ENCODE measurements at places on chromosomes 5 and 9.

DNA sequence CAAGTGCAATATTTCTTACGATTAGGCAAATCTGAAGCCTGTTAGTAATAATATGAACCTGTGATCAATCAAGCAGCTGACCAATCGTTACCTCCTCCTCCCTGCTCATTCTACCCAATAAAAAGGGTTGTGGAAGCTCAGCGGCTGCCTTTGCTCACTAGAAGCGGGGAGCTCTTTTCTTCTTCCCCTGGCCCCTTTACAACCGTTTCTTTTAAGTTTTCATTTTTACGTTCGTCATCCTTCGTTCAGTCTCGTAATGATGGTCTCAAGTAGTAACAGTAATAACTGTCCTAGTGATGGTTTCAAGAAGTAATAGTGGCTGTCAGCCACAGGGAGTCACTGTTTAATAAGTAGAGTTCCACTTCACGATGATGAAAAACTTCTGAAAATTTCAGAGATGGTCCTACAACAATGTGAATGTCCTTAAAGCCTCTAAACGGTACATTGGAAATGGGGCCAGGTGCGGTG lies 6.2 kb downstream of the UGT3A2 start:
- no peak for DNase-seq

- DNase-seq: no peak
These were observed 589.9 kb downstream of the DNAH5 start for GRCh38 chr5:13354611-13355010.

DNA sequence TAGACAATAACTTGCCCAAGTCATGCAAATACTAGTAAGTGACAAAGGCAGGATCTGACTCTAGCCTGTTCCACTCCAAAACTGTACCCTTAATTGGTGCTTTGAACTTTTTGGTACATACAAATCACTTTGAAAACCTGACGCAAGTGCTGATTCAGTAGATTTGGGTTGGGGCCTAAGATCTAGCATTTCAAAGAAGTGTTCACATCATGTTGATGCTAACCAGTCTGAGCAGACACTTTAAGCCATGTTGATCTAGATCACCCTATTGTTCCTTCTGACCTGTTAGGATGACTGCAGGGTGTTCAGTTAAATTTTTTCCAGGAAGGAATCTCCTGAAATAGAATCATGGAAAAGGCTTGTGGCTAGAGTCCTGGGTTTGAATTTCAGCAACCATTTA lies 57.7 kb upstream of the CPEB4 start:
- no peak for DNase-seq

DNA sequence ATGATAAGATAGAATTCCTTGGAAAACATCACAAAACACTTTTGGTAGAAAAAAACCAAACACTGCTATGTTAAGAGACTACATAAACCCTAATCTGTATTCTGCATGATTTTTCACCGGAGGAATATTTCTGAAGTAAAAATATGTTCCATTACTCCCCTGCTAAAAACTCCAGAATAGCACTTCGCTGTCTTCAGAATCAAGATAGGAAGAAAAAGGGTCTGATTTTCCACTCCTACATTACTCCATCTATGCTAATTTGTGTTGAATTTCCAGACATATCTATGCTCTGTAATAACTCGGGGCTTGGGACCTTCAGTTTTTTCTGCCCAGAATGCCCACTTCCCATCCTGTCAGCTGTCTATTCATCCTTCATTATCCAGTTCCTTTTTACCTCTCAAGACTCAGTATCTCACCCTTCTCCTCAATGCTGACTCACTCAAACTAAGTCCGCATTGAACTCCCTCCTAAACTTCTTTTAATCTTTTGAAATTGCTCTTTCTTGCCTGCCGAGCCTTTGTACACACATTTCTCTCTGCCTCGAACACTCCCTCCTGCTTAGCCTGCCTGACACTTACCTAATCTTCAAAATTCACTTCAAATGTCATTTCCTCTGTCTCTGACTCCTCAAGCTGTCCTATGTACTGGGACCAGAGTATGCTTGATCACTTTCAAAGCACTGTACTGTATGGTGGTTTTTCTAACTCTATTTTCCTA lies 171.0 kb downstream of the ARRDC3 start:
- no peak for DNase-seq

- DNase-seq: no peak
These were observed 172.7 kb upstream of the KLF9 start for GRCh38 chr9:70587201-70587600.

- no peak for DNase-seq
These were observed 21.6 kb downstream of the NEUROG1 start for GRCh38 chr5:135514116-135514515.

- no peak for DNase-seq
These were observed 77.0 kb downstream of the DCP2 start for GRCh38 chr5:113053511-113053995.

DNA sequence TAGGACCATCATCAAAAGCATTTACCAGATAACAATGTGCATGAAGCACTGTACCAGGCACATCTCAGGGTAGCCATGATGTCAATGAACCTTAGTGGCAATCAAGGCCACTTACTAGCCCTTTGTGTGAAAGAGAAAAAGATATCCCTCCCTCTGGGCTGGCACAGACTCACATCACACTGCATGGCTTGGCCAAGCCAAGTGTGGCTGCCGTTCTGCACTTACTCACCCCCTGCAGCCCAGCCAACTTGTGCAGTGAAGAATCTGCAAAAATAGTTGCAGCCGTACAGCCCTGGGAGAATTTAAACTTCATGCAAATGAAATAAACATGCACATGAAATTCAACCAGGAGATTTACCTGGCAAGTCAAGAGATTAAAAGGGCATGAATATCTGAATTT lies 333.5 kb downstream of the DEPDC1B start:
- DNase-seq: no peak

DNA sequence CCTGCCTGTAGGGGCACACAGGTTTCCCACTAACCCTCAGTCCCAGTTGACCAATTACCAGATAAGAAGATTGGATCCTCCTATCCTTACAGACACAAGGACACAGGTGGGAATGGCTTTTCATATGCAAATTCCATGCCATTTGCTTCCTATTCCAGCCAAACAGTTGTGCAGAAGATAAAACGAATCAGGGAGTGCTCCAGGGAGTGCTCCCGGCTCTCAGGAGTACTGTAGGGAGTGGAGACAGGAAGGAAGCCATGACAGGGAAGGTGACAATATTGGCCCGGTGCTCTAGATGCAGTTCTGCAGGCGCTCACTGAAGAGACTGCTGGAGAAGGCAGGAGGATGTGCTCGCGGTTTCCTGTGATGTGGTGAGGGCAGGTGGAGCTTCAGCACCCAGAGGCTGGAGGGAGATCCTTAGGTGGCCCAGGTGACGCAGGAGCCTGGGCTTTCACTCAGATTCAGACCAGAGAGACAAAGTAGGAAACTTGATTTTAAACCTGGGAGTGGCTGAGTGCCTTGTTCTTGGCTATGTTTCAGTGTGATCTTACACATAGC lies 260.0 kb downstream of the AUH start:
- DNase-seq: peak; percentile 59

Measured in stimulated activated CD8-positive, alpha-beta memory T cell treated with anti-CD3 and anti-CD28 coated beads, Interleukin-7, amount 100 ng/mL, for 4 hours (primary cell).